ENCODE measurements at places on chromosomes 16 and 17.

GRCh38 chr16:29900102-29900887, at the start of gene ASPHD1:
ASPHD1 (plus strand) TSS chr16:29900488; CDS start chr16:29900972, 484 bp downstream.
- peak; percentile 95 for DNase-seq

GRCh38 chr17:38721802-38722201, 8.3 kb upstream of the CISD3 start:
- DNase-seq: no peak

GRCh38 chr17:49440581-49440980, 25.9 kb upstream of the PHB1 start:
- peak; percentile 36 for DNase-seq

DNA sequence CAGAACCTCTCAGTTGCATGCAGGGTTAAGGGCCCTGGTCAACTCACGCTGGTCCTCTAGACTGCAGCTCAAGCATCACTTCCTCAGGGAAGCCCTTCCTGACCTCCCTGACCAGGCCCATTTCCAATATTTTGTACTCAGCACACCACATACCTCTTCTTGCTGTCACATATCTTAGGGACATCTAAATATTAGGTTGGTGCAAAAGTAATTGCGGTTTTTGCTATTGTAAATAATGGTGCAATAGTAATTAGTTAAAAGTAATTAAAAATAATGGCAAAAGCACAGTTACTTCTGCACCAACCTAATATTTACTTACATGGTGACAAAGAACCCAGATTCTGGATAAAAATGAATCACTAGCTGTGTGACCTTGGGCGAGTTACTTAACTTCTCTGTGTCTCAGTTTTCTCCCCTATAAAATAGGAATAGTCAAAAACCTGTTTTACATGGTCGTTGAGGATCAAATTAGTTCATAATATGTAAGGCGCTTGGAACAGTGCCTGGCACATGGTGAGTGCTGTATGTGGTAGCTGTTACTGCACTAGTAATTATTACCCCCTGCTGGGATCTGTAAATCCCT, 177.4 kb downstream of the PRKCB start:
- no peak for DNase-seq

DNA sequence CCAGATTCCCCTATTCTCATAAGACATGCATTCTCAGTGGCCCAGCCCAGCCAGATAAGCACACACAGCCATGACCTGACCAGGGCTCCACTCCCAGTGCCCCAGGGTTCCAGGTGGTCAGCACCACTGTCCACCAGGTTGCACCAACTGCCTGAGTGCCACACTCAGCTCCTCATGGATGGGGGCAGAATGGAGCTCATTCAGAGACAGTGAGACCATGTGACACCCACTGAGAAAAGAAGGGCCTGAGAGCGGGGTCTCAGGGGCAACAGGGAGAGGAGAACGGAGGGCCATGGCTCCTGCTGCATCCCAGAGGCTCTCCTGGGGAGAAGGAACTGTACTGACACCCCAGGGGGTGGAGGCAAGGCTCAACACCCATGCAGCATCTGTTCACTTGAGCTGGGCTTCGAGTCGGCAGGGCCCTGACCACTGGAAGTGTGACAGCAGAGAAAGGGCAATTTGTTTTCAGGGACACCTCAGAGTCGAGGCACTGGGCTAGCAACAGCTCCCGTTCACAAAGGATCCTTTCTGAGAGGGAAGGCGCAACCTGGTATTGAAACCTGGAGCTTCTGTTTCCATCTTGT, 18.7 kb upstream of the SLC38A8 start:
- no peak for DNase-seq

DNA sequence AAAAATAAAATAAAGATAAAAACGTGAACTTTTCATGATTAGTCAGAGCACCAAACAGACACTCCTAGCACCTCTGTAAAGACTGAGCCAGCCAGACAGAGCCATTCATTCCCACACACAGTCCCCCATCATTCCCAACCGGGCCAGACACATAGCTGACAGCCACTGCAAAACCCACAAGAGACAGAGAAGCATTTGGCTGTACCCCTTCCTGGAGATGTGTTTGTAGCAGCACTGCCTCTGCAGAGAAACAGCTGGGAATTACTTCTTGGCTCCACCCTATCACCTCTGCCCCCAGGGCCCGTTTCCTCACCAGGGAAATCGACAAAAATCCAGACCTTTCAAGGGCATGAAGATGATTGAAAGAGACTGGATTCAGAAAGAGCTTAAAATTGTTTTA, 46.4 kb downstream of the MYH11 start:
- no peak for DNase-seq

GRCh38 chr17:73911726-73912372, 267.6 kb upstream of the SDK2 start:
- DNase-seq: peak; percentile 40

DNA sequence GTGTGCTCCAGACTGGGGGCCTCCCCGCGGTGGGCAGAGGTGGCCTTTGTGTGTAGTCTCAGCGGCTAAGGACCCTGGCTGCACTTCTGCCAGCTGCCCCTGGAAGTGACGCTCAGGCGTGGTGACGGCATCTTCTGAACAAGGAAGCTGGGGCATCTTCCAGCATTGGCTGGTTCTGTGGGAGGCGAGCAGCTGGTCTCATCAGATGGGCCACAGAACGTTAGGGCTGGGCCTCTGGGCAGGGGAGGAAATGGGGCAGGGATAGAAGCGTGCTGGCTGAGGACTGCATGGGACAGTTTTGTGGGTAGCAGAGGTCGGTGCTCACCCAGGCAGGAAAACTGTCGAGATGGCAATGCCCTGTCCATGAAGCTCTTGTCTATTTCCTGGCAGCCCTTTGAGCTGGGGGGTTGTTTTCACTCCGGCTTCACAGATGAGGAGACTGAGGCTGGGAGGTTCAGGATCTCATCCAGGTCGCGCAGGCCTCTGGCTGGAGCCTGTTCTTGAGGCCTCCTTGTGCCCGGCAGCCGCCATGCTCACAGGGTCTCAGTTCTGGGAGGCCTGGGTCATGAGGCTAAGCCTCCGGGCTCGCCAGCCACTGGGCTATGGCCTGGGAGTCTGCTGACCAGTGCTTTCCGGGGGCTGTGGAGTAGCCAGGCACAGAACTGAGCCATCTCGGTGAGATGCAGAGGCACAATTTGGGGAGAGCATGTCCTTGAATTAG, 16.3 kb downstream of the IRF8 start:
- no peak for DNase-seq

- no peak for DNase-seq
Measured at GRCh38 chr17:42708588-42708987, 26.3 kb downstream of the CNTNAP1 start.

DNA sequence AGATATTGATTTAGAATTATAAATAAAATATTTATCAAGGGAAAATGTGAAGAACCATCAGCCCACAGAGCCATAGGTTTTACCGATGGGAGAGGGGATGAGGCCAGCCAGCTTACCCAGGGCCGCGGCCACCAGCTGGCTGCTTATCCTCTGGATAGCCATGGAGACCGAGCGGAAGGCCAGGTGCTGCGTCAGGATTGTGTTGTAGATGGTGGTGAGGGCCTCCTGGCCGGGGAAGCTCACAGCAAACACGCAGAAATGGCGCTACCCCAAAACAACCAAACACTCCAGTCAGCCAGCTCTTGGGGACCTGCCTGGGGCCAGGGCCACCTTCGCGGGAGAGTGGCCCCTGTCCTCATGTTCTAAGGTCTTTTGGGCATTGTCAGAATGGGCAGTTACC, 97.8 kb downstream of the DNAH17 start:
- DNase-seq: no peak

DNA sequence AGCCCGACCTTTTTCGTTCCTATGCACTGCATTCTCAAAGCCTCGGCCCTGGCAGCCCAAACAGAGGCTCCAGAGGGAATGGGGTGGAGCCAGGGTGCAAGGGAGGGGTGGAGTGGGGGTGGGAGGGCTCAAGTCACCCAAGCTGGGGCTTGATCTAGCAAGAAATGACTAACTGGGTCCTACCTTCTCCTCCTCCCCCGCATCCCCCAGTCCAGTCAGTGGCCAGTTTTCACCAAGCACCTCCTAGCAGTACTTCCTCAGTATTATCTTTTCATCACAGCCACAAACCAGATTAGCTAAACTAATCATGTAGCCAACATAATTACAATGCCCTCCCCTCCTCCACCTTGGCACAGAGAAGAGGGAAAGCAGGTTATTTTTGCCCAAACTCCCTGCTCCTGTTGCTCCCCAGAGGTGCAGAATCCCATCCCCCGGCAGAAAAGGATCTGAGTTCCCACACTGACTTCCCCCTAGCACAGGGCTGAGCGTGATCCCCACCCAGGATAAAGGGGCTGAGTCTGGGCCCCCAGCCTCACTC, 2.2 kb downstream of the JUP start:
- peak; percentile 91 for DNase-seq

GRCh38 chr16:66223176-66223780, 143.2 kb upstream of the CDH5 start:
- DNase-seq: peak; percentile 36

- DNase-seq: peak; percentile 89
Measured at GRCh38 chr16:68645494-68646388, 631 bp downstream of the CDH3 start.

DNA sequence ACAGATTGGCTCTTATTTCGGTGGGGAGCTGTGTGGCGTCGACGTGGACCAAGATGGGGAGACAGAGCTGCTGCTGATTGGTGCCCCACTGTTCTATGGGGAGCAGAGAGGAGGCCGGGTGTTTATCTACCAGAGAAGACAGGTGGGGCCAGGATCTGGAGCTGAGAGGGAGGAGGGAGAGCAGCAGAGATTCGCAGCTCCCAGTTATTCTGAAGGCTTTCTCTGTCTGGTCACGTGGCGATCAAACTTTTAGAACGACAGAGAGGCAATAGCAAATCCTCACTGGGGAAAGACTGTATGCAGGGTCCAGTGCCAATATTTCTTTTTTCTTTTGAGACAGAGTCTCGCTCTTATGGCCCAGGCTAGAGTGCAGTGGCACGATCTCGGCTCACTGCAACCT, 22.2 kb downstream of the ITGAL start:
- no peak for DNase-seq

- peak; percentile 94 for DNase-seq
Measured at GRCh38 chr17:74296548-74296936, 22.5 kb downstream of the DNAI2 start.

- DNase-seq: no peak
Measured at GRCh38 chr16:3578610-3579551, 1.7 kb upstream of the NLRC3 start.

DNA sequence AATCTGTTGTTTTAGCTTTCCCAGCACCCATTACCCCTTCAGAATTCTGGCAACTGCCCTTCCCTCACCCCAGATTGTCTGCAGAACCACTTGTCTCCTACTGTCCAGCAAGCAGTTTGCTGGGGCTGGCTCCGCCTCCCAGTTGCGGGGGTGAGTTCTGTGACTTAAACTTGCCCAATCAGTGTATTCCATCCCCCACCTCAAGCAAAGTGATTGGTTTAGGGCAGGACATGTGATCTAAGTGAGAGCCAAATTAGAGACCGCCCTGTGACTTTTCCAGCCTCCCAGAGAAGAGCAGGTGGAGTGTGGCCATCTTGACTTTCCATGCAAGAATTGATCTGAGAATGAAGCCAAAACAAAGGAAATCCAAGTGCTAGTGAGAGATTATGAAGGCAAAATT, 22.7 kb upstream of the SRCIN1 start:
- DNase-seq: peak; percentile 81

DNA sequence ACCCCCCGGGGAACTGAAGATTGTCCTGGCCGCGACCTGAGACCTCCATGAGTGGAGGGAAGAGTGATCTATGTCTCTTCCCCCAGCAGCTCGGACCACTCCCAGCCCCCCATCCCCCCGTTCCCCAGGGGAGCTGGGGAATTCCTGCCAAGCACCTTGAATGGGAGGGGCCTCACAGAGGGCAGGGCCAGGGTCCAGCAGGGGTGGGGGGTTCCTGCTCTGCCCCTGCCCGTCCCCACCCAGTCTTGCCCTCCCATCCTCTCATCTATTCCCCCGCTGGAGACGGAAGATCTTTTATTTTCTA, 9.4 kb downstream of the TUFM start:
- DNase-seq: no peak

DNA sequence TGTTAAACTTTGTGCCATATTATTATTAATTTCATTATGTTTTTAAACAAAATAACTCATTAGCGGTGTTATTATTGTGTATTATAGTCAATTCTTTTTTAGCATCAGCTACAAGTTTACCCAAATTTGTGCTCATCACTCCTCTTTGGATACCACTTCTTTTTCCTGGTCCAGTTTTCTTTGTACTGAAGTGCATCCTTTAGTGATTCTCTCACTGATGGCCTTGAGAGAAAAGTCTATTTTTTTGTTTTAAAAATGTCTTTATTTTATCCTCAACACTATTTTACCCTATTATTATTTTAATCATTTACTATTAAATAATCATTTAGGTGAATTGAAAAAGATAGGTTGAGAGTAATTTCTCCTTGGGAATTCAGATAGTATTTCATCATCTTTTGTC, 99.2 kb downstream of the RGS9 start:
- no peak for DNase-seq

- DNase-seq: peak; percentile 95
Measured at GRCh38 chr17:68172461-68172954, 75.3 kb upstream of the AMZ2 start.

GRCh38 chr17:5943232-5943631, 126.9 kb upstream of the WSCD1 start:
- DNase-seq: peak; percentile 73

DNA sequence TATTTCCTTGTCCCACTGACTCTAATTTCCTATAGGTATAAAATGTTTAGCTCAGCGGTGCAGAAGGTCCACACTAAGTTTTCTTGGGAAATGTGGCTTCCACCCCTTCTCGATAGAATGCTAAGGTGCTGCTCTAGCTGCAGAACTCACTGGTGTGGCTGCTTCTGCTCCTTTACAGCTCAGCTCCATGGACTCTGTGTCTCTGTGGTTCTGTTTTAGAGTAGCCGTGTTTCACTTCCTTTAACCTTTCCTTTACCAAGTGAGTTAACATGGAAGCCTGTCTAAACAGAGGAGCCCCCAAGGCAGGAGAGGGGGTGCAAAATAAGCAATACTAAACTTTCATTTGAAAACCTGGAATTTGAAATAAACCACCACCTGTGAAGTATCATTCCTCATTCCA, 65.3 kb downstream of the SPECC1 start:
- no peak for DNase-seq

- DNase-seq: no peak
Measured at GRCh38 chr17:2708585-2709182, 2.9 kb downstream of the CLUH start.

DNA sequence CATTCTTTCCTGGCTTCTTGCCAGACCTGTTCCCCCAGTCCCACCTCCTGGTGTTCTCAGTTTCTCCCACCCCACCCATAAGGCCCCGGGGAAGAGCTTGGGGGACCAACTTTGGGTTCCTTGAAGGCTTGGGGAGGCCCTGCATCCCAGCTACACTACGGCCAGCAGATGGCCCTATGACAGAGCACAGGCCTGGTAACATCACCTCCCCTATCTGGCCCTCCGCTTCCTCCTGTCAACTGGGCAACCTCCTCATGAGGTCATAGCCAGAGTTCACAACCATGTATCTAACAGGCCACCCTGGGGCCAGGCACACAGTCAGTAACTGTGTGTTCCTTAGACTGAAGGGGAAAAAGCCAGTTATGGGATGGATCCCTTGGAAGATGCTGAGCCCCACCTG, 31.4 kb downstream of the MYO15A start:
- peak; percentile 80 for DNase-seq

GRCh38 chr17:78202666-78203065, 11.4 kb upstream of the BIRC5 start:
- DNase-seq: no peak

All from endodermal cell (in vitro differentiated cells).